ENCODE measurements at places on chromosomes 5 and 9.

- no peak for DNase-seq
Measured at GRCh38 chr5:107593009-107593408, 77.7 kb downstream of the EFNA5 start.

GRCh38 chr9:16659096-16659495, 211.4 kb downstream of the BNC2 start:
- DNase-seq = no peak

- DNase-seq = peak; percentile 41
Measured at GRCh38 chr9:2050236-2050635, 35.1 kb downstream of the SMARCA2 start.

- no peak for DNase-seq
Measured at GRCh38 chr5:54326662-54327270, 16.4 kb upstream of the ARL15 start.

GRCh38 chr5:60672693-60673264, 27.2 kb downstream of the DEPDC1B start:
- DNase-seq = no peak

GRCh38 chr9:118459913-118460312, 755.7 kb downstream of the TLR4 start:
- DNase-seq = no peak

DNA sequence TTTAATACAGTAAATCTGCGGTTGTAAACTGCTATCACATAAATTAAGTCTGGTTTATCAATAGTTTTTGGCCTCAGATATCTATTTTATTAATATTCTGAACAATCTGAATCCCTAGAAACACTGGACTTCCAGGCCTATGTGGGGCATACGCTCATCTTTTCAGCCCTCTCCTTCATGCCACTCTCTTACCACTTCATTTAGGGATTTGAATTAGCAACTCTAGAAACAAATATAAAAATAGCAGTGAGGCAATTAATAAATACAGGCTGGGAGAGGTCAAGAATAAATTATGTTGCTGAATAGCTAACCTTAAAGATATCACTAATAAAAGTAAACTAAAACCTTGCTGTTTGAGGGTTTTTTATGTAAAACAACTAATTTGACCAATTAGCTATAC, 480.3 kb upstream of the CD180 start:
- DNase-seq = no peak

GRCh38 chr5:24510523-24510988, 134.2 kb downstream of the CDH10 start:
- DNase-seq = no peak

- DNase-seq = no peak
Measured at GRCh38 chr5:132428484-132429462, 59.3 kb downstream of the SLC22A5 start.

- DNase-seq = no peak
Measured at GRCh38 chr9:2424619-2425033, 197.0 kb upstream of the VLDLR start.

DNA sequence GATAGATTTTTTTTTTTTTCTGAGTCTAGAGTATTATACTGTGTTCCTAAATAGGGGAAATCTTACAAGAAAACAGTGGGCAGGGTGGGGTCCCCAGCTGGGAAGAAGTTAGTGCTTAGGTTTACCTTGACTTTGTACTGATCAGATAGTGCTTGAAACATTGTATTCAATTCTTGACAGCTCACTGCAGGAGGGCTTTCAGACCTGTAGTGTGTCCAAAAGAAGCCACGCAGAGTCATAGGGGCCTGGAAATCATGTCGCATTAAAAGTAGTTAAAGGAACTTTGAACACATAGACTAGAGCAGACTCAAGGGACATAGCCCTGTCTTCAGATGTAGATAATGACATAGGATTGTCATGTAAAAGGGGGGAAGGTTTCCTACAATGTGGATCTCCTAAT, 215.4 kb upstream of the NR4A3 start:
- no peak for DNase-seq

GRCh38 chr9:127159325-127159801, 36.9 kb upstream of the ANGPTL2 start:
- peak; percentile 84 for DNase-seq

GRCh38 chr9:16150938-16151650, 598.3 kb downstream of the CCDC171 start:
- DNase-seq = no peak

- DNase-seq = no peak
Measured at GRCh38 chr9:75164573-75164972, 76.3 kb downstream of the OSTF1 start.

DNA sequence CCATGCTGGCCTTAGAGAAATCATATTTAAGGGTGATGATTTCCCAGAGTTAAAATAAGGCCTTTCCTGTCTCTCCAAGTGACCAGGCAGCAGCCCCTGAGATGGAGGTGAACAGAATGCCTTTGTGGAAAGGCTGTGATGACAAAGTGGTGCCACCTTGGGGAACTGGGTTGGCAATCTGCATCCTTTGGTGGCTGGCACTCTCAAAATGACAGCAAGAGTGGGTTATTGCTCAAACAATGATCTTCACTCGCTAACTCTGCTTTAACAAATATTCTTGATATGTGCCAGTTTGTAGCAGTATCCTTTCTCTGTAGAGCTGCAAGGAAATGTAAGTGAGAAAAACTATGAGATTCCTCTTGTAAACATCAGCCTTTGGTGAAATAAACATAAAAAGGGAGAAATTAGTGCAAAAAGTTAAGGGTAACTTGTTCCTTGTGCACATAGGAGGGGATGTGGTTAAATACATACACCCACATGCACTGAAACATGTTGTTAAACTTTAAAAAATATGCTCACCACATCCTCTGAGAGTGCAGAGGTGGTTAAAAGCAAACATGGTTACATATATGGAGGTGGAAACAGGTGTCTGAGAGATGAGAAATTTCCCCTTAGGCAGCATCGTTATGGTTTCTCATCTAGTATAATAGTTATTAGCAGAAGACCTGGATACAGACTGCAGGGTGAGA, 373.4 kb upstream of the CTNND2 start:
- no peak for DNase-seq

DNA sequence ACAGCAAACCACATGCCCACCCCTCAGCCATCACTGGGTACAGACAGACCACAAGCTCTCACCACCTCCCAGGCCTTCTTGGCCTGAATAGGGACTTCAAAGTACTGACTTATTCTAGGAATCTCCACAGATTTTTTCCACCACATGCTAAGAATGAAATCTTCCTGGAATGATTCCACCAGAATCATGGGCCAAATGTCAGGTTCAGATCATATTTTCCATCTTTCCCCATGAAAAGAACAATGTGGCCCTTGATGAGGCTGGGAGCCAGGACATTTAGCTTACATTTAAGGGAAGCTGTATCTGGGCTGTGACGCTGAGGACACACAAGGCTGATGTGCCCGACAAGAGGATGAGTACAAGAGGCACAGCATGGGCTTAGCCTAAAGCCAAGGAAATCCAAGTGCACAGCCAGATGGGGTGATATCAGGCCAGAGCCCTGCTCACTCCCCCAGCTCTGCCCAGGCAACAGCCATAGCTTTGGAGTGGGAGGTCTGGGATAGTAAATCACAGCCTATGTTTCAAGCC, 28.1 kb downstream of the ACSL6 start:
- no peak for DNase-seq

DNA sequence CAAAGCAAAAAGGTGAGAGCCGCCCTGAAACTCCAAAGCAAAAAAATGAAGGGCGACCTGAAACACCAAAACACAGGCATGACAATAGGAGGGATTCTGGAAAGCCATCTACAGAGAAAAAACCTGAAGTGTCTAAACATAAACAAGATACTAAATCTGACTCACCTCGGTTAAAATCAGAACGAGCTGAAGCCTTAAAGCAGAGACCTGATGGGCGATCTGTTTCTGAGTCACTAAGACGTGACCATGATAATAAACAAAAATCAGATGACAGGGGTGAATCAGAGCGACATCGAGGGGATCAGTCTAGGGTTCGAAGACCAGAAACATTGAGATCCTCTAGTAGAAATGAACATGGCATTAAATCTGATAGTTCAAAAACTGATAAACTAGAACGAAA, 108.8 kb downstream of the NIPBL start:
- DNase-seq = no peak

- DNase-seq = no peak
Measured at GRCh38 chr5:76376148-76376865, 26.8 kb upstream of the IQGAP2 start.

- DNase-seq = peak; percentile 18
Measured at GRCh38 chr5:1386274-1386717, 41.4 kb upstream of the CLPTM1L start.

- no peak for DNase-seq
Measured at GRCh38 chr9:105269593-105269992, 25.1 kb downstream of the SLC44A1 start.

DNA sequence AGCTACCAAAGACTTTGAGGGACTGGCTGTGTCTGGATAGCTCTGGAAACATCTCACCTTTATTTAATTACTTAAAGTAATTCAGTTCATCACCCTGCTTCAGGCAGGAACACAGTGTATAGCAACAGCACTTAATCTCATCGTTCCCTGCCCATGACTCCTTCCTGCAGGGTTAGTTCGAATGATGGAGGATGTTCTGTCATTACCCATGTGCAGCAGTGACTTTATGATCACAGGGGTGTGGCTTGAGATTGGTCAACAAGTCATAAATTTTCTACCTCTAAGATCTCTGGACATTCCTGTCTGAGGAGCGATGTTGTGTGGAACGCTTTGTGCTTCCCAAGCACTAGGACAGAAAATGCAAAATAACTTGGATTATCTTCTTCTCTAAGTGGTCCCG, 37.1 kb upstream of the PRUNE2 start:
- no peak for DNase-seq

DNA sequence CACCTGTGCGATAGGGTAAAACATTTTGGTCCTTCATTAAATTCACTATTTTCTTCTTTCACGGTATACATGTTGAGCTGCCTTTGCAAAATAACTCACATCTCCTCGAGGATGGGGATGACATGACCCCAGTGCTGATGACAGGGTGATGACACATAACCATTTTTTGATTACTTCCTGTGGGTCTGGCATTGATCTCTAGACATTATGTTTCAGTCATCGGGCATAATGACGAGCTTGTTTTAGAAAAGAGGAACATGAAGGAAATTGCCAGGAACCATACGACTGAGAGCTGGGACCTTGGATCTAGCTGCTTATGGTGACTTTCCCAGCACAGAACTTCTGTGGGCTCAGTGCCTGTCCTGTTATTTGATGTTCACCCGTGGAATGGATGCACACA, 25.2 kb downstream of the COL5A1 start:
- peak; percentile 69 for DNase-seq

GRCh38 chr5:140800816-140801493, at the start of gene PCDHA3:
TSS of gene PCDHA3 (plus strand) at chr5:140801057.
- no peak for DNase-seq

GRCh38 chr5:82104872-82105271, 133.0 kb downstream of the ATG10 start:
- DNase-seq = no peak

DNA sequence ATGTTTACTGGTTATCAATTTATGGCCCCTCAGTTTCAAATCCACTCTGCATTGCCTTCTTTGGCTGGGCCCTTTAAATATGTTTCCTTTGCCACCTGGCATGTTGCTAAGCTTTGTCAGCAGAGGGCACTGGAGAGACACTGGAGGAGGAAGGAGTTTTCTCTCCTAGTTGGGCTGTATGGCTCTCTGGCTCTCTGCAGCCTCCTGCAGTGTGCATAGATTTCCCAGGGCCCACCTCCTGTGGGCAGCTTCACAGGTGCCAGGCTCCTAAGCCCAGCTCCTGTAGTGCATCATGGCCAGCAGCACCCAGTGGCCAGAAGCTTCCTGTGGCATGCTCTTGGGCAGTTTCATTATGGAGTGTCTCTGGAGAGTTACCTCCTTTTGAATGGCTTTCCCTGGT, 23.3 kb downstream of the CAVIN4 start:
- peak; percentile 32 for DNase-seq

DNA sequence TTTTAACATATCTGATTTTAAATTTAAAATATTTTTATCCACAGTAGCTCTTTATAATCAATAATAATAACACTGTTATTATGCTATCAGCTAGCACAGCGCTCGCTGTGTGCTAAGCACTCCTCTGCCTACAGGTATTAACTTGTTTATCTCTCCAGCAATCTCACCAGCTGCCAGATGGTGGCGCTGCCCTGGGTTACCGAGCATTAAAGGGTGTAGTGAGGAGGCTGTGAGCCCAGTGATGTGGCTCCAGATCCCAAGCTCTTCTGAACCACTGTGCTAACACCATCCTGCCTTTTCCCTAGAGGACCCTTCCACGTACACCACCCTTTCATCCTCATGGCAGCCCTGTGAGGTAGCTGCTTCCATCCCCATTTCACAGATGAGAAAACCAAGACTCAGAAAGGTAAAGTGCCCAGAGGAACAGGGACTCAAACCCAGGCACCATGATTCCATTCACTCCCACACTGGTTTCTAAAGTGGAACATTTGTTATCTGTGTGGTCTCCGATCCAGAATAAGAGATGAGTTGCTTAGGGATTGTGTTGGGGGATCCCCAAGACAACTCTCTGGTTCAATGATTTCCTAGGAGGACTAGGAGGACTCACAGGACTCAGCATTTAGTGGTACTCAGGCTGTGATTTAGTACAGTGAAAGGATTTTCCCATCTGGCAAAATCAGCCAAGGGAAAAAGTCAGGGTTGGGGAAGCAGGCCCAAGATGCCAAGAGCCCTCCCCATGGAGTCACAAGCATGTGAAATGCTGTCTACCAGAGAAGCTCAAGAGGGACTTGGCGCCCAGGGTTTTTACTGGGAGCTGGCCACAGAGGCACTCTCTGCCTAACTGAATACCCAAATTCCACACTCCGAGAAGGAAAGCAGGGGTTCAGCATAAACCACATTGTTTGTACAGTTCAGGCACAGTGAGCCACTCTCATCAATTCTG, 7.0 kb downstream of the IGFBPL1 start:
- DNase-seq = peak; percentile 18

GRCh38 chr5:112986224-112986623, 9.6 kb downstream of the DCP2 start:
- DNase-seq = no peak

GRCh38 chr9:90189306-90189705, 453.3 kb downstream of the DIRAS2 start:
- no peak for DNase-seq

DNA sequence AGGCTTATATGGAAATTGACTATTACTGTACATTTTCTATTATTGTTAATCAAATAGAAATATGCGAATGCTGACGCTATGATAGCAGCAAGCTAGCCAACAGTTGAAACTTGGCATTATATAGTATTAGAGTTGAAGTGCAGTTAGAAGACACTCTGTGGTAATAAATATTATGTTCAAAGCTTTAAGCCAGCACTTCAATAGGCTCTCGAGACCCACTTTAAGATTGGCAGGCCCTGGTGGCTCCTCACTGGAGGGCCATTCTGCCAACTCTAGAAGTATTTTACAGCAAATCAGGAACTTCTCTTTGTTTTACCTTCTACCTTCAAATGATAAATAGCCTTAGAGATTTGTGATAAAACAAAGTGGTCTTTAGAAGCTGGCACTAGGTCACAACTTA, 2029.0 kb upstream of the WWC1 start:
- no peak for DNase-seq

DNA sequence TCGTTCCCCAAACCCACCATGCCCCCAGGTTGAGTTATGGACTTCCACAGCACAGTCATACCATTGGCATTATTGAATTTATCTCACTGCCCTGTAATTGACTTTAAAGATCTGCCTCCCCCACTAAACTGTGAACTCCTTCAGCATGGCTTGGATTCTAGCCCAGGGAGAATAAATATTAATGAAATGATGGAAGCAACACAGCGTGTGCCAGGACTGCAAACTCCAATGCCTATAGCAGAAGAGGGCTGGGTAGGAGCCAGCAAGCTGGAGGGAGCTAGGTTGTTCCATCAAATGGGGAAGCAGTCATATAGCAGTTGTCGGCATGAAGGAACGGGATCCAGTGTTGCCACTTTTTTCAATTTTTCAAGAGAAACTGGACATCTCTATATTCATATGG, 69.0 kb upstream of the MSX2 start:
- DNase-seq = no peak

Measured in foreskin fibroblast (primary cell).